Naive B cell (primary cell): ENCODE measurements at places on chromosomes 3 and 15.

GRCh38 chr3:192896208-192896607 is 21.4 kb downstream of the MB21D2 start:
- DNase-seq: no peak

DNA sequence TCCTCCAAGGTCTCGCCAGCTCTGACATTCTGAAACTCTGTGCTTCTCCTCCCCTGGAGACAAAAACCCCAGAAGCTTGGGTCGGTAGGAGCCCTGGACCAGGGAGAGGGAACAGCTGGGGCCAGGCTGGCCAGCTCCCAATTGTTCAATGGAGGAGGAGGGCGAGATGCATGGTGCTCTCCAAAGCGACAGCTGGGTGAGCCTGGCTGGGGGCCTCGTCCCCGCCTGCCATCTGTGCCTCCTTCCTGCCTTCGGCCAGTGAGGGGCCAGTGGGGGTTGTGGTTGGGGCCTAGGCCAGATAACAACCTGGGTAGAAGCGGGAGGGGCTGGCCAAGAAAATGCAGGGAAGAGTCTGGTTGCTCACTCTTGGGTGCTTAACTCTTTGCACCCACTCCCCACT is 79.4 kb downstream of the CORO2B start:
- DNase-seq: no peak

DNA sequence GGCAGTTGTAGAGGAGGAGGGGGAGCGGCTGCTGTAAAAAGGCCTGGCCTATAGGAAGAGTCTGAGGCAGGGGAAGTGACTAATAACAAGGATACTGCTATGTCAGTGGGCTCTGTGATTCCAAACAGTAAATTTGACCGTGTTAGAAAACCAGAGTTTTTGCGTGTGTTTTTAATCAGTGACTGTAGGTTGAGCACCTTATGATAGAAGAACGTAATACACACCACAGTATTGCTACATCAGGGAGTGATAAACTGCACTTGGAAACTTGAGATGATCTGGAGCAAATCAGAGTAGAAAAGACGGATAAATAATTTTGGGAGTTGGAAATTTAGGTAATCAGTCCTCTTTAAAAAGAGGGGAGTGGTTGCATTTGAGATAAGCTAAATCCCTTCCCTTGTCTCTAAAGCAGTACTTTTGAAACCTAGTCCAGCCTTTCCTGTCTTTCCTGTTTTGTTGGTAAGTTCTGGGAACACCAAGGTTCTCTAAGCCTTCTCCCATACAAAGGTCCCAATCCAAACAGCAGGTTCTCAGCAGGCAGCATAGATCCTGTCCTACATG is 130.5 kb upstream of the NR2E3 start:
- DNase-seq: no peak

DNA sequence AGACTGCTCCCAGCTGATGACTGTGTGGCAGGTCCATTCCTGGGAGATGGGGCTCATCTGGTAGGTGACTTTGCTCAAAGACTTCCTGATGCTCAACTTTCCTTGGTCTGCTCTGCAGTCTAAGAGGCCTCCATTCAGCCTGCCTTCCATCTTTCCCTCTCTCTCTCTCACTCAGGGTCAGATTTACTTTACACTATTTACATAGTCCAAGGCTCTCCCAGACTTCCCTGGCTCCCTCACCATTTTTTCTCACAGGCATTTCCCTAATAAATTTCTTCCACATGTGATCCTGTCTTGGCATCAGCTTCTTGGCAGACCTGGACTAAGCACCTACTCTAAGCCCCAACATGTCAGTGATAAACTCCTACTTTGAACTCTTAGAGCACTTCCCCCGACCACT is 13.0 kb upstream of the PCCB start:
- no peak for DNase-seq

- no peak for DNase-seq
These were observed 552.3 kb downstream of the NTRK3 start for GRCh38 chr15:87704276-87704675.

GRCh38 chr3:25747033-25747432 is 36.2 kb downstream of the NGLY1 start:
- no peak for DNase-seq

GRCh38 chr3:10366651-10367101 is 45.8 kb upstream of the SEC13 start:
- no peak for DNase-seq

GRCh38 chr3:47663630-47664240 is 85.1 kb upstream of the CSPG5 start:
- no peak for DNase-seq

- peak; percentile 74 for DNase-seq
These were observed 28.7 kb downstream of the CMTM7 start for GRCh38 chr3:32420126-32421038.

DNA sequence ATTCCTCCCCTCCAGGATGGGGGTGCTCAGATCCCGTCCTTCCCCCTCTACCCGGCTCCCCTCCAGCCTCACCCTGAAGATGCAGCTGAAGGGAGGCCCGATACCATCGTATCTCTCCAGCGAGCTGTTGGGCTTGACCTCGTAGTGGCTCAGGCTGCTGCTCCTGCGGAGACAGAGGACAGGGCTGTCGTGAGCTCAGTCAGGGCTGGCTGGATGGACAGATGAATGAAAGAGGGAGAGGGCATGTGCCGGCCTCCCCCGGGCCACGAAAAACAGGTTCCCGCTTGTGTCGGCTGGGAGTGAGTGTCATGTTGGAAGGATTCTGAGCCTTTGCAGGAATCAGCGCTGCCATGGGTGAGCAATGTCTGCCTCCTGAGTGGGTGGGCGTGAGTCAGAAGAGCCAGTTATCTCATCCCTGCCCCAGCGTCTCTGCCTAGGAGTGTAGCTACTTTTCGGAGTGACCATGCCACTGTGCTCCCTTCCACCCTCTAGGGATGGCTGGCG is 35.2 kb downstream of the FEM1B start:
- no peak for DNase-seq

- peak; percentile 25 for DNase-seq
These were observed 20.8 kb downstream of the AKAP13 start for GRCh38 chr15:85401108-85401774.

GRCh38 chr3:37256447-37256846 is 82.1 kb upstream of the LRRFIP2 start:
- DNase-seq: no peak

- no peak for DNase-seq
These were observed 17.5 kb upstream of the BCHE start for GRCh38 chr3:165854696-165855095.

DNA sequence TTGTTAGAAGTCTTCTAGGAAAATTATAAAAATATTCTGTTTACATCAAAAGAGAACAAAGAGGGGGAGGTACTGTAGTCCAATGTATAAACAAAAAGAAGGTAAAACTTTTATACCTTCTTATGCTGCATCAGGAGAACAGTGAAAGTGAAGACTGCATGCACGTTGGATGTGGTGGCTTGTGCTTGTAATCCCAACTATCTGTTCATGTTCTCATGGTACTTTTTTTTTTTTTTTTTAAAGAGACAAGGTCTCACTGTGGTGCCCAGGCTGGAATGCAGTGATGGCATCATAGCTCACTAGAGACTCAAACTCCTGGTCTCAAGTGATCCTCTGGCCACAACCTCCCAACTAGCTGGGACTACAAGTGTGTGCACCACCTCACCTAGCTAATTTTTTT is 4.2 kb downstream of the SEC62 start:
- no peak for DNase-seq

GRCh38 chr15:90845201-90845949 is 23.0 kb upstream of the FURIN start:
- DNase-seq: peak; percentile 29

- DNase-seq: no peak
These were observed 11.2 kb downstream of the C3orf52 start for GRCh38 chr3:112097378-112097777.

DNA sequence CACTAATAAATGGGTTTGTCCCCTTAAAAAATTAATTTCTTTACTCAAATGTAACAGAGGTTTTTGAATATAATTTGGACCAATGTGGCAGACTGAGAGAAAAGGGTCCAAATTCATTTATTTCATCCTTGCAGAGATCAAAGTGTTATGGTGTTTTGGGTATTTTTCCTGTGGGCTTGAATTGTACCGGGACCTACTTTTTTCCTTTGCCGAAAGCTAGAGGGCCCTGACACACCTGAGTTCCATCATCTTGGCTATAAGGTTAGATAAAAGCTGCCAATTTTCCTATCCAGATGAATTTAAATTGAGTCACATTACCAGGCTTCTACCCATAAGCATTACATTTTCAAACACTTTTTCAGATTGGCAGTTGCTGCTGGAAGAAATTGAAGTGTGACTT is 908 bp downstream of the CCNB2 start:
- no peak for DNase-seq
